ENCODE measurements at places on chromosomes 4 and X. TPM values are rescaled to one million over a fixed set of nuclear protein-coding genes. Genes with fewer than 3 reads are reported as not detected.

The ARHGEF38 gene
- 4.0 TPM for total RNA-seq

The SSX1 gene
- not detected for total RNA-seq

The PNMA6F gene
- not detected for total RNA-seq

The XPNPEP2 gene
- total RNA-seq: 21.9 TPM

The RAB40AL gene
- not detected for total RNA-seq

The HSFX2 gene
- not detected for total RNA-seq

DNA sequence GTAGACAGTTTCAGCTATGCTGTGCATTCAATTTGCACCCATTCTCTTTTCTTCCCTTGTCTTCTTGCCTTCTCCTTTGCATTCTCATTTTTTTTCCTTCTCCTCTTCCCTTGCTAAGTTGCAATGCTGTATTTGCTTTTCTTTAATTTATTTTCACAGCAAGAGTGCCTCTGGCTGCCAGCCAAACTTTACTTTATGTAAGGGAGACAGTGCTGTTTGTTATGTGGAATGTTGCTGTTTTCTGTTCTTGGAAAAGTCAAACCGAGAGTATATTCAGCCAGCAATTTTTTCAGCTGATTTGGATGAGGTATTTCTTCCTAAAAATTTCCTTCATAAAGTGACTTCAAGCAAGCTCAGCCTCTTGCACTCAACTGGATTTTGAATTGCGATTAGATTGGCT lies 1293.4 kb downstream of the ARAP2 start:
- no peak for DNase-seq
- H3K36me3 ChIP-seq: no peaks in the 10 kb centered on the region
- H3K27me3 ChIP-seq: no peaks in the 10 kb centered on the region
- H3K4me3 ChIP-seq: no peak overlapping the region

GRCh38 chr4:167614866-167615265 lies 380.6 kb upstream of the SPOCK3 start:
- H3K36me3 ChIP-seq: no peaks in the 10 kb centered on the region
- H3K27me3 ChIP-seq: no peaks in the 10 kb centered on the region
- peak; percentile 12 for DNase-seq
- H3K4me3 ChIP-seq: no peak overlapping the region

DNA sequence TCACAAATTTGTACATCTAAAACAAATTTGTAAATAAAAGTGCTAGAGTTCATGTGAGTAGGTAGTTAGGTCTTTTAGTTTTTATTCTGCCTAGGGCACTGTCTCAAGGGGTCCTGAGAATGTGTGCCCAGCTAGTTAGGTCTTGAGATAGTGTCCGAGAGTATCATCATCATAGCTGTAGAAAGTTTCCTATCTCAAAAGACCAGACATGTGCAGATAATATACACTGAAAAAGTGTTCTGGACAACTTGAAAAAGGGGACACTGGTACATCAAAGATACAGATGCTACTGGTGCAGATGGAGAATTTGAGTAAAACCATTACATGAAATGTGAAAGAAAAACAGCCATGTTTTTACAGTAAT lies 1.8 kb upstream of the ZCCHC4 start:
- no peak for DNase-seq
- H3K4me1 ChIP-seq: peaks cover 4% of the 10 kb centered on the region
- H3K27me3 ChIP-seq: no peaks in the 10 kb centered on the region
- no peak overlapping the region for H3K4me3 ChIP-seq
- H3K27ac ChIP-seq: no peak overlapping the region
- H3K36me3 ChIP-seq: no peaks in the 10 kb centered on the region

DNA sequence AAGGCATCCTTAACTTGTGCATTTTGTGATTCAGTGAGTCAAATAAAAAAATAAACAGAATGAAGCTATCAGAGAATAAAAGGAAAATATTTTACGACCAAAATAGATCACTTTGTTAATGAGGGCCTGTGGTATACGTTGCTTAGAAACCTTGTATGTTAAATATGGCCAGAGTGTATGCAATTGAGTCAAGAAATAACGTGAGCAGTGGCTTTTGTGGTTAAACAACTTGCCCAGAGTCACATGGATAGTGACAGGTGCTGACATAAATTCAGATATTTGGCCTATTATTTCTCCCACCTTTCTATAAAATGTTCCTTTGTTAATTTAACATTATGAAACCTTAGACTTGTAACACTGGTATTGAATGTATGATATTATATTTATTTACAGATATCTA lies 393.4 kb downstream of the PABPC4L start:
- H3K4me3 ChIP-seq: no peak overlapping the region
- no peak for DNase-seq
- no peak overlapping the region for H3K27ac ChIP-seq
- H3K36me3 ChIP-seq: no peaks in the 10 kb centered on the region
- no peaks in the 10 kb centered on the region for H3K4me1 ChIP-seq

All from hepatocyte (in vitro differentiated cells).